ENCODE measurements at places on chromosomes 11 and 22.

DNA sequence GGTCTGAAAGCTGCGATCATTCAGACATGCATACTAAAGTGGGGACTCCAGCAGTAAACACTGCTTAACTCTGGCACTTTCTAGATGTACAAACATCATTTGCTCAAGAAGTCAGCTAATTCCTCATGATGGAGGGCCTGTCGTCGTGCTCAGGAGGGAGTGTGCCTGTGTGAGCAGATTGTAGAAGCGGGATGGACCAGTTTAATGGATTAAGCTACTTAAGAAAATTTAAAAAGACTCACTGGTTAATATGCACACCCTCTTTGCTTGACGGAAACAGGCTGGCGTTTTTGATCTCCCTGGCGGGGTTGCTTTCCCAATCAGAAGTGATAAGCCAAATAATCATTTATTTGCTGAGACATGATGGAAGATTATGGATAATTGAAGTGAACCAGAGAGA, 79.0 kb downstream of the LDLRAD3 start:
- no peak for DNase-seq

GRCh38 chr22:27635852-27636251, 165.7 kb downstream of the MN1 start:
- no peak for DNase-seq

GRCh38 chr11:68028802-68029545, 1.5 kb upstream of the NDUFS8 start:
- no peak for DNase-seq

- no peak for DNase-seq
Observed at GRCh38 chr22:38858492-38858891, 13.5 kb downstream of the CBX6 start.

DNA sequence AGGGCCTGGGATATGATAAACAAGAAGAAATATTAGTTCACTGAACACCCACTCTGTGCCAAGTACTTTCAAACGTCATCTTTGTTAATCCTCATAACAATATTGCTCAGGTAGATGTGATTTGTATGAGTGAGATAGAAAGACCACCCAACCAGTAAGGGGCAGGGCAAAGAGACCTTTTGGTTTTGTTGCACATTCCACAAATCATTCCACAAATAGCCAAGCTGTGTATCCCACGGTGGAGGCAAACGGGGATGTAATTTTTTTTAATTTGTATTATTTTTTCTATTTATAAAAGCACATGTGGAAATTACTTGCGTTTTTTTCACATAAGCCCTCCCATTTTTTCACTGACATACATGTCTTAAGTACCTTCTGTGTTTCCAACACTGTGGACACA, 29.0 kb downstream of the LAYN start:
- no peak for DNase-seq

DNA sequence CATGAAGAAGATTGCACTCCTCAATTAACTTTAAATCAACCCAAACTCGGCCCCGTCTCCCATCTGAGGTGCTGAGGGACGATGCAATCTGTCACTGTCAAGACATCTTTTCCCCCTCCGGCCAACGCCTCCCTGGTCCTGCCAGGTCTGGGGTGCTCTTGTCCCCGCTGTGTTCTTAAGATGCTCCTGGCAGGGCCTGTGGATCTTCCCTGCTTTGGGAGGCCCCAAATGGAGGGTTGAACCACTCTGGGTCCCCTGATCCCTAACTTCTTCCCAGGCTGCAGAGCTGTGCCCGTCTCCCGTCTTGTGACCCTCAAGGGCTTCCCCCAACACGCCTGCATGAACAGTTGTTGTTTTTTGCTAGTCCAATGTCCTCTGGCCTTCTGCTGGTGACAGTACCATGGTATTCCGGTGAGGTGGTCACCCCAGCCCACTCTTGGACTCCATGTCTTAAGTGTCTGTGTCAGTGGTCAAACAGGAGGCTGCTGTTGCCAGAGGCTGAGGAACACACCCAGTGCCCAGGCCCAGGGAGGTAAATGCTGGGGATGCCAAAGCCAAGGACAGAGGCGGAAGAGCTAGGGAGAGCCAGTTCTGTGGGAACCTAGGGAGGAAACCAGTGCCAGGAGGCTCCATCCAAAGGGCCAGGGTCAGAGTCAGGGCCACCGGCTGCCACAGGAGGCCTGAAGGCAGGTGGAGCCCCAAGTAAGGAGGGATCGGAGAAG, 70.6 kb upstream of the SHANK2 start:
- no peak for DNase-seq

- DNase-seq, result no peak
Observed at GRCh38 chr11:10715571-10715970, 22.0 kb upstream of the IRAG1 start.

- DNase-seq, result peak; percentile 36
Observed at GRCh38 chr11:27183672-27184457, 143.2 kb downstream of the BBOX1 start.

GRCh38 chr11:68983801-68984200, 3.0 kb upstream of the MRGPRD start:
- no peak for DNase-seq

DNA sequence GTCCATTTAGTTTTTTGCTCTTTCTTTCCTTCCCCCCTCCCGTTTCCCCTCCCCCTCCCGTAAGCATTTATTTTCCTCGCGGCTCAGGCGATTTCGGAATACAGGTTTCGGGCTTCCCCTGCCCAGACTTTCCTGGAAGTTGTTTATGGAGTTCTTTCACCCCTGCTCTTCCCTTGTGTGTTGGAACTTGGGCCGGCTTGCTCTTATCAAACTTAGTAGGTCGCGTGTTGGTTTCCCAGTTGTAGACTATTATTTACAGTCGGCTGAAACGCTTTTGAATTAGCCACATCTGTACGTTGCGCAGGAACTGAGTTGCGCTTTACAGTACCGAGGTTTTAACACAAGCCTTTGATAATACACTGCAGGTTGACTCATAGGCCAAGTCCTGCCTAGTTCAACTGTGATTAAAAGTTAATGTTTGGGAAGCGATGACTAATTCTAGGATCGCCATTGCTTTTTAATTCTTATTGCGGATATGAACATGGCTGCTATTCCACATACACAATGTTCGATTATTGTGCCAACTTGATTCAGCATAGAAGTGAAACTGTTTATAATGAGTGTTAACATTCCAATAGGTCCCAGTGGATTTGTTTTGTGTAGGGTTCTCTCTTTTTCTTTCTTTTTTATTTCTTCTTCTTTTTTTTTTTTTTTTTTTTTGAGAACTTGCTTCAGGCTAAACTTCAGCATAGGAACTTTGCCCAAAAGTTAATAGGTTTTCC, 1.7 kb downstream of the YAP1 start:
- DNase-seq, result no peak

DNA sequence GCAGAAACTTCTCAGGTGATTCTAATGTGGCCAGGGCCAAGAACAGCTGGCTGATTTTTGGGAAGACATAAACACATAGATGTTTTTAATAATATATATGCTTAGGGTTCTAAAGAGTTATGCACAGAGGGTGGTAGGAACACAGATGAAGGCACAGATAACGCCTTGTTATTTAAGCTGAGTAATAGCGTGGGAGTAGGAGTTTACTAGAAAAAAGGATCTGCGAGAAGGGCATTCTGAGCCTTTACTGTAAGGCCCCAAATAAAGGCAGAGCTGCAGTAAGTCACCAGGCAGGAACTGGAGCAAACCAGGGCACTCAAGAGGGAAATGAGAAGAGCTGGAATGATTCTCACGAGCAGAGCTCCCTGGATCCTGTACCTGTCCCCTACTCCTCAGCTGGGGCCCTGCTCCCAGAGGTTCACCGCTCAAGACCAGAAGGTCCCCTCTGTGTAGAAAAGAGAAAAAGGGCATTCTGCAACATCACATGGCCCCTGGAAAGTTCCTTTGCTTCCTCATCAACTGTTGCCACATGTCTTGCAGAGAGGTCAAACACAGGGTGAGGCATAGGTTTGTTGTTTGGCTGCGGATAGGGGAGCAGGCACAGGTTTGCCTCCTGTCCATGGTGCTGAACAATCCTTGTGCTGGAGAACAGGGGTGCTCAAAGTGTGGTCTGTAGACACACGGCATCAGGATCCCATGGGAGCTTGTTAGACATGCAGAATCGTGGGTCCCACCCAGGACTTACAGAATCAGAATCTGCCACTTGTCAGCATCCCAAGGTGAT, 125.7 kb downstream of the TENM4 start:
- no peak for DNase-seq

DNA sequence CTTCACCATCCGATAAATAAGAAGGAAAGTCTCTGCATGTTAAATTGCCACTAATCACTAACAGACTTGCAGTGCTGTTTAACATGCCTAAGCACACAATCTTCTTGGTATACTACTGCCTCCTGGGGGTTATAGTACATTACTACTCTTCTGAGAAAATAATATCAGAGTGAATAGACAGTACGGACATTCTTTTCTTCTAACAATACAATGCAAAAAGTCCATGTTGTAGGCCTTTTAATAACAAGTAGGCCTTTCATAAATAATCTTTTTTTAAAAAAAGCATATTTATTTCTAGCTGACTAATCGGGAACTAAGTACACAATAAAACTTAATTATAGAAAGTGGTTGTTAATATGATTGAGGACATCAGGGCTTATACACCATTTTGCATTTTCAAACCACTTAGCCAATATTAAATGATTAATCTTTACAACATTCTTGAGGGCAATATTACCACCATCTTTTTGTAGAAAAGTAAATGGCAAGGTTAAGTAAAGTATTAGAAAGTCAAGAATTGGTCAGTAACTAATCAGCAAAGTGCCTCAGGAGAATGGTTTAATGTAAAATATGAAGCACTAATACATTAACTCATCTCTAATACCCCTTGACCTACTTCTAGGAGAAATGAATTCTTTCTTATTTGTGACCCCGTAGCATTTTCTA, 84.7 kb downstream of the TTC28 start:
- peak; percentile 30 for DNase-seq

GRCh38 chr22:49023161-49023878, 804.4 kb downstream of the BRD1 start:
- DNase-seq, result no peak

GRCh38 chr11:2731130-2732125, 31.6 kb upstream of the KCNQ1OT1 start:
- DNase-seq, result no peak

- no peak for DNase-seq
Observed at GRCh38 chr11:87456499-87456898, 418.8 kb downstream of the TMEM135 start.

DNA sequence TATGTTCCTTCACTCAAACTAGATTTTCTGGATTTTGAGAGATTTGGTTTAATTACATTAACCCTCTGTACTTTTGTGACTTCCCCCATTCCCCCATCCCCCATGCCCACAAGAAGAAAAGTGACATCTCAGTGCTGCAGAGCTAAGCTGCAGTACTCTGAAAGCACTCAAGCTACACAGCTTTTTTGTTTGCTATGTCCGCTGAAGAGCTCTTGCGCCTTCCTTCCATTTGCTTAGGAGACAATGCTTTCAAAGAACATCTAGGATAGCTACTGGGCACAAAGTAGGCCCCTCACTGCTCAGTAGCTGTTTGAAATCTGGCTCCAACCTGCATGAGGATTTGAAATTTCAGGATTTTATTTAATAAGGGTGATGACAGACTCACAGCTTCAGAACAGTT, 69.7 kb downstream of the SLC17A6 start:
- no peak for DNase-seq

DNA sequence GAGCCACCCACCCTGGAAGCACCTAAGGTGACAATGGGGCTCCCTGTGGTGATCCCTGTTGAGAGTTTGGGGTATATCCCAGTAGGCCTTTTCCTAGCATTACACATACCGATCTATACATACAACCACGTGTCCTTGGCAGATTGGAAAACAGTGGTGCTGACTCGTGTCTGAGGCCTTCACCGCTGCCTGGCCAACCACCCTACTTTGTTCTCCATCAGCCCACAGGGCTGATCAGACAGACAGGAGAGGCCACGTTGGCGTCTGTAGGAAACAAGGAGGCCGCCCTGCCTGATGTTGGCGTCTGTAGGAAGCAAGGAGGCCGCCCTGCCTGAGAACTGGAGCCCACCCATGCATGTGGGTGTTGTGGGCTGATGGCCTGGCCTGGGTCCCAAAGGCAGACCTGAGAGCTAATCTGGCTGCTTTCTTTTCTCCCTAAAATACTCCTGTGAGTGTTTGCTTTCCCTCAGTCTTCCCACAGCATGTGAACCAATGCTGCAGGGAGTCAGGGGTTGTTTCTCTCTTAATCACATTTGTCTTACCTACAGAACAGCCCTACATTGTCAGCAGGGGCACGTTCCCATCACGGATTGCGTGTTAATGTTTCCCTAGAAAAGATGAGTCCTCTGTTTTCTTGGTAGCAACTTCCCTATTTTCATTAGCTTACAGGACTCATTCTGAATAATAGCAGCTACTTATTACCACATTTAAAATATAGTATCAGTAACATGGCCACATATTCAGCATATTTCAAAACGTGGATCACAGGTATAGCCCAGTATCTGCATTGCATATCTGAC, 57.2 kb downstream of the SBF1 start:
- no peak for DNase-seq

DNA sequence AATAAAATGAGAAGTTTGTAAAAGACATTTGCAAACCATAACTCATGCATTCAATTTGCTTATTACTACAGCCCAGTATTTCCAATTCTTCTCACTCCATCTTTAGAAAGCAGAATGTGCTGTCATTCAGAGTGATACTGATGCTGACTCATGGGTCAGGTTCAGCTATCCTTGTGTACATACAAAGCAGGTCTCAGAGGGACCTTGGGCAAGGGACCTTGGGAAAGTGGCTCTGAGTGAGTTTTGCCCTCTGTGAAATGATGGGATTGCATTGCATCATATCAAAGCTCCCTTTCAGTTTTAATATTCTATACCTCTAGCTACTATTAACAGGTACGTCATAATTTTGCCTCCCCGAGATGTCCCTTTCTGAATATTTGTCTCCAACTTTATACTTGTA, 848.7 kb downstream of the OPCML start:
- no peak for DNase-seq

DNA sequence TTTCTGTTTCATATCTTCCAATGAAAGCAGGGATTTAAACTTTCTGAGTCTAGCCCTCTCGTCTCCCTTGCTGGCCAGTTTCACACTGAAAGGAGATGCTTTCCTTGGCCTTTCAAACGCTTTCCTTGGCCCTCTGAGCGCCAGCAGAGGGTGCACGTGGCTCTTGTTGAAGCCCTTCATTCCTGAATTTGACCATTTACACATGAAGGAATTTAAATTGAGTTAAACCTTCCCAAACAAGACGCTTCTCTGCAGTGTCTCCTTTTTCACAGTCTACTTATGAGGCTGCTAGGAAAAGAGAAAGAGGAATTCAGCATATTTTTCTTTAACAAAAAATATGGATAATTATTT, 21.6 kb downstream of the NNMT start:
- DNase-seq, result no peak

GRCh38 chr11:124581817-124582216, 12.0 kb downstream of the OR8A1 start:
- no peak for DNase-seq

GRCh38 chr11:96156379-96156722, 186.6 kb downstream of the MAML2 start:
- DNase-seq, result no peak

DNA sequence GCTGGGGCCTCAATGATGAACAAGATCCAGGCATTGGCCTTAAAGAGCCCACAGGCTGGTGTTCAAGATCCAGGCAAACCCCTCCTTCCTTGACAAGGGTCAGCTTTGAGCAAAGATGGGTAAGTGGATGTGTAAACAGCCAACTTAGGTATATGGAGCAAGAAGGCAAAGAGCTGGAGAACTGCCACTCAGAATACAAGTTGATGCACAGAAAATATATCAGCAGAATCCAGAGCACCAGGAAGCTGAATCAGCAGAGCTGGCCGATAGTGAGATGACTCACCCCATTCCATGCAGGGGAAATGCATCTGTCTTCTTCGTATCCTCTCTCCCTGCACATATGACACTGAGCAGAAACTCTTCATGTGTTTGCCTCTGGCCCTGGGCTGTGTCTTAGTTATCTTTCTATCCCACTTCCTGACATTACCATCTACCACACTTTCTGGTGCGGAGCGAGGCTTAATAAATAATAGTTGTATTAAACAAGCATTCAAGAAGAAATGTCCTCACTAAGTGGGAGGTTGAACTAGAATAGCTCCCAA, 57.8 kb downstream of the ENDOD1 start:
- no peak for DNase-seq
